ENCODE measurements at places on chromosomes 3 and 15. TPM values are rescaled to one million over a fixed set of nuclear protein-coding genes. Genes with fewer than 3 reads are reported as not detected.

SLC25A36 gene
- 49.2 TPM for total RNA-seq

MTMR10 gene
- 22.8 TPM for total RNA-seq

CORO2B gene
- 10.7 TPM for total RNA-seq

EPHA6 gene
- 0.22 TPM for total RNA-seq

DYNLT2B gene
- 2.0 TPM for total RNA-seq

SLC15A2 gene
- under 0.01 TPM for total RNA-seq

FANCD2 gene
- total RNA-seq = 1.8 TPM

KNG1 gene
- total RNA-seq = not detected

FETUB gene
- not detected for total RNA-seq
